Activated naive CD4-positive, alpha-beta T cell treated with anti-CD3 and anti-CD28 coated beads, Interleukin-2, amount 10 ng/mL, durations not matched to agents 7 days and 5 days (primary cell): ENCODE measurements at places on chromosomes 5 and 9.

DNA sequence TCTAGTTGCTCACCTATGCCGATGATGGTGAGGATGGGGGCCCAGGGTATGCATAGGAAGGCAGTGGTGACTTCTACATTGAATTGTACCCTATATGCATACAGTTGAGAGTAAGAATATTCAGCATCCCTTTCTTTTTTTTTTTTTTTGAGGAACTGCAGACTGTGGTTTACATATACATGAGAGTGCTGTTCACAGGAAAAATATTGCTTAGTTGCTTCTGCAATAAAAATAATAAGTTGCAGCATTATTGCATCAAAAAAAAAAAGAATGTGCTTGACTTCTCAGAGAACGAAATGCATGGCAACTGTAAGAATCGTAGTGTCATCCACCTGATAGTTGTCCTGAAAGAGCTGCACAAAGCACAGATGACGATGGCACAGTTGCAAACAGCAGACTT is 52.8 kb downstream of the PTCD2 start:
- no peak for DNase-seq

DNA sequence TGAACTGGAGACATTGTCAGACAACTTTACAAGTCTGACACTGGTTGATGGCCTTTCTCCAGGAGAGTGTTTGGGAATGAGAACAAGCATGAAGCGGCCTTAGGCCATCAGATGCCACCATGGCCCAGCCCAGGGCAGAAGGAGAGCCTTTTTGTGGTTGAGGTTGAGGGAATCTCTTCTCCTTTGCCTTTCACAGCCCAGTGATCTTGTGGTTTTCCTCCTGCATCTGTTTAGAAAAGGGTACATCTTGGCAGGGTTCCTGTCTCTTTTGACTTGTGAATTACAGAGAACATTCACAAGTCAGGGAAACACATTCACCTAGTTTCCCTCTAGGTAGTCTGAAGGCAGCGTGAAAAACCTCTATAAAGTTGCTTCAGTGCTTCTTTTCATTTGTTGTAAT is 27.5 kb downstream of the DMRT2 start:
- no peak for DNase-seq

- no peak for DNase-seq
Measured at GRCh38 chr5:45376417-45376816, 319.8 kb downstream of the HCN1 start.

DNA sequence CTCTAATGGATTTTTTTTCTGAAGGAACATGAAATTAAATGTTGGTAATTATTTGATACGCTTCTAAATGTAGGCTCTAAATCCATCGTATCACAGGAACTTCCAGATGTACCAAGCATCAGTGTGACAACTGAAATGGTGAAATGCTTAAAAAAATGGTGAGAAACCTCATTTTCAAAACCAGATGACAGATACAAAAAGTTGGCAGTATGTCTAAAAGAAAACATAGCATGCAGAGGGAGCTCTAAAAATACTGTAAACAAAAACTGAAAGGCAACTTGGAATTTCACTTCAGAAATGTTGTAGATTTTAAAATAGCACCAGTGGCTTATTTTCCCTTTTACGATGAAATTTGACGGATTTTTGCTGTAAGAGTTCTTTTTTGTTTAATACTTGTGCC is 1043.6 kb upstream of the WWC1 start:
- DNase-seq = no peak

GRCh38 chr5:102312586-102313370 is 16.7 kb upstream of the SLCO4C1 start:
- no peak for DNase-seq
